ENCODE measurements at places on chromosomes 7 and 10.

GRCh38 chr7:47379629-47380324, 202.1 kb downstream of the TNS3 start:
- H3K27me3 ChIP-seq: no peaks in the 10 kb centered on the region
- H3K4me1 ChIP-seq: no peaks in the 10 kb centered on the region
- H3K4me3 ChIP-seq: no peak overlapping the region
- no peak overlapping the region for H3K27ac ChIP-seq
- DNase-seq: no peak

GRCh38 chr7:127770885-127771284, 118.9 kb downstream of the SND1 start:
- H3K36me3 ChIP-seq: no peaks in the 10 kb centered on the region
- no peaks in the 10 kb centered on the region for H3K27me3 ChIP-seq
- peaks cover 6% of the 10 kb centered on the region for H3K4me1 ChIP-seq
- no peak overlapping the region for H3K4me3 ChIP-seq

GRCh38 chr7:2953588-2954407, 89.9 kb downstream of the CARD11 start:
- DNase-seq: peak; percentile 43
- H3K36me3 ChIP-seq: peaks cover 26% of the 10 kb centered on the region
- no peaks in the 10 kb centered on the region for H3K27me3 ChIP-seq
- H3K4me3 ChIP-seq: no peak overlapping the region

GRCh38 chr10:125857185-125857760, 23.8 kb downstream of the DHX32 start:
- no peaks in the 10 kb centered on the region for H3K36me3 ChIP-seq
- no peak overlapping the region for H3K27ac ChIP-seq
- no peak overlapping the region for H3K4me3 ChIP-seq
- H3K4me1 ChIP-seq: no peaks in the 10 kb centered on the region
- DNase-seq: no peak

- H3K27me3 ChIP-seq: no peaks in the 10 kb centered on the region
- H3K4me1 ChIP-seq: peaks cover 38% of the 10 kb centered on the region
- no peaks in the 10 kb centered on the region for H3K36me3 ChIP-seq
- peak overlapping the region; percentile 33 for H3K27ac ChIP-seq
- peak overlapping the region; percentile 61 for H3K4me3 ChIP-seq
Measured at GRCh38 chr10:74824900-74825370, 1.5 kb upstream of the KAT6B start.

GRCh38 chr7:46224363-46224762, 303.3 kb upstream of the IGFBP3 start:
- no peaks in the 10 kb centered on the region for H3K4me1 ChIP-seq
- no peaks in the 10 kb centered on the region for H3K36me3 ChIP-seq
- no peak overlapping the region for H3K27ac ChIP-seq
- DNase-seq: no peak

DNA sequence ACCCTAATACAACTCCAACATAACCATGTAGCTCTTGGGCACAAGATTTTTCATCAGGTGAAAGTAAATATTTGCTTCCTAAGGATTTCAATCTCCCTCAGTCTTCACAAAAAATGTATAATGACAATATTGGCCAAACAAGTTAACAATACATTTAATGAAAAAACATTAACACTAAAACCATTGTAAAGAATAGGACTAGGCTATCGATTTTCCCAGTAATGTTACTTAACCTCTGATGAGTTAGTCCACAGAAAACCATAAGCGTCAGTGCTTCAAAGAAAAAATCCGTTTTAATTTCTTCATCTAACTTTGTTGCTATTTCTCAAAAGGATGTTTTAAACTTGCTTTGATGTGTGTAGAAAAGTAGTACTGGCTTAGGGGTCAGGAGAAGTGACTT, 1.2 kb downstream of the ZNF33B start:
- no peak for DNase-seq
- peak overlapping the region; percentile 100 for H3K4me3 ChIP-seq
- peaks cover 23% of the 10 kb centered on the region for H3K4me1 ChIP-seq
- H3K27ac ChIP-seq: peak overlapping the region; percentile 96
- H3K27me3 ChIP-seq: no peaks in the 10 kb centered on the region
- peaks cover 1% of the 10 kb centered on the region for H3K36me3 ChIP-seq

GRCh38 chr7:36423633-36424032, 34.0 kb downstream of the ANLN start:
- no peaks in the 10 kb centered on the region for H3K36me3 ChIP-seq
- H3K4me3 ChIP-seq: no peak overlapping the region
- no peak for DNase-seq
- no peak overlapping the region for H3K27ac ChIP-seq
- H3K4me1 ChIP-seq: no peaks in the 10 kb centered on the region

GRCh38 chr7:23696916-23697441, 13.0 kb upstream of the STK31 start:
- DNase-seq: peak; percentile 42
- no peaks in the 10 kb centered on the region for H3K27me3 ChIP-seq
- no peak overlapping the region for H3K27ac ChIP-seq
- H3K36me3 ChIP-seq: no peaks in the 10 kb centered on the region

DNA sequence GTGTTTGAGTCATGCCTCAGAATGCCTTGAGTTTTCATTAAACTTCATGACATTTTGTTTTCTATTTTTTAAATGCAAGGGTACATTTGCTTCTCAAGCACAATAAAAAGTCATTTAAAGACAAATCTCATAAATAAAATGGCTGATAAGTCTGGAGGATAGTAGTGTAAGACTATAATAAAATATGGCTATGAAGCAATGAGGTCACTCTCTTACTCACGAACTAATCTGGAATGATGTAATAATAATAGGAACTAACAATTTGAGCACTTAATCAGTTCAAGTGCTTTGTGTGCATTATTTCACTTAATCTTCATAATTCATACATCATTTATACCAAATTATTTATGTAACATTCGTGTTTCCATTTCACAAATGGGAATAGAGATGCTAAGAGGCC, 149.3 kb upstream of the CTTNBP2 start:
- H3K4me1 ChIP-seq: no peaks in the 10 kb centered on the region
- H3K4me3 ChIP-seq: no peak overlapping the region
- DNase-seq: no peak
- no peaks in the 10 kb centered on the region for H3K27me3 ChIP-seq

DNA sequence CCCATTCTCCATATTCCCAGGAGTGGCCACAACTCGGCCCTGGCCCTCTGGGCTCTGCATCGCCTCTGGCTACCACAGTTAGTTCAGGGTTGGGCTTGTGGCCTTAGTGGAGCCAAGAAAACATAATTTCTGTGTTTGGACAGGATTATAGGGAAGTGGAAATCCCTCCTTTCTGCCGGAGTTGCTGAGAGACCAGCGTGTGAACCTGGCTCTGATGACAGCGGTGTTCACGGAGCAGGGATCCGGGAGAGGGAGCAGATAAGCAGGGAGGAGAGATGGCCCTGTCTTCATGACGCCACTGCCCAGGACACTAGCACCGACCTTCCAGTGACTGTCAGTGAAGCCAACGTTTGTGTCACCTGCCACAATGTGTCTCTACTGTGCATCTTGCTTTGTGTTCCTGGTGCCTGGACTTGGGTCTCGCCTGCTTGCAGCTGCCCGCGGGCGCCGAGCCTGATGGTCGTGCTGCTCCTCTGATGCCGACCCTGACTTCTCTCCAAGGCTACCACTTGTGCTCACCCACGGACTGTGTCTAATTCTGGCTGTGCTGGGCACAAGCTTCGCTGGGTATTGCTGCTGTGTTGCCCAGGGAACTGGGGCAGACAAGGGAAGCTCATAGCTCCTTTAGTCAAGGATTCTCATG, 67.0 kb upstream of the VIPR2 start:
- peaks cover 32% of the 10 kb centered on the region for H3K4me1 ChIP-seq
- H3K36me3 ChIP-seq: no peaks in the 10 kb centered on the region
- DNase-seq: no peak
- no peak overlapping the region for H3K4me3 ChIP-seq
- H3K27ac ChIP-seq: no peak overlapping the region
- H3K27me3 ChIP-seq: no peaks in the 10 kb centered on the region

DNA sequence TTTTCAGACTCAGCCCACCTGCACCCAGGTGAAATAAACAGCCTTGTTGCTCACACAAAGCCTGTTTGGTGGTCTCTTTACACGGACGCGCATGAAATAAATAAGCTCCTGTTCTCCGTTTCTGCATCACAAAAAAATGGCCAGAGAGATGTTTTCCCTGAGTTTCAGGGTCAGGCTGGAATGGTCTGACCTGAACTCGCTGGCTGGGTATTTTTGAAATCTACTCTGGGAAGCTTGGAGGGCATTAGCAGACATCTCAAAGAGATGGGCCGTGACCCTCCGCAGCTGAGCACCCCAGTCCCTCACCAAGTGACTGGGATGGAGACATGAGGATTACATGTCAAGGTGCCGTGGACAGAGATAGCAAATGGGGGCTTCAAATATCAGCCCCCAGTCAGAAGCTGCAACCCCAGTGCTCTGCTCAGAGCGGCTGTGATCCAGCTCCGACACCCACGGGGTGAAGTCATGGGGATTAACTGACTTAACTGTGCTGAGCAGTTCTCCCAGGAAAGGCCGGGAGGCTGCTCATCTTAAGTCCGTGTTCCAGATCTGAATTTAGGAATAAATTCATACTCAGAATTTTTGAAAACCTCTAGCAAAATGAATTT, 22.3 kb downstream of the CALML5 start:
- DNase-seq: no peak
- H3K27ac ChIP-seq: peak overlapping the region; percentile 91
- no peak overlapping the region for H3K4me3 ChIP-seq
- H3K27me3 ChIP-seq: no peaks in the 10 kb centered on the region
- H3K4me1 ChIP-seq: no peaks in the 10 kb centered on the region

GRCh38 chr10:67837541-67838314, at the start of gene DNAJC12:
DNAJC12 (minus strand) TSS chr10:67838188; CDS start chr10:67838011, 177 bp downstream.
- no peak within 1 kb of the TSS for H3K4me3 ChIP-seq
- no peak for DNase-seq
- H3K36me3 ChIP-seq: no peaks in the 10 kb centered on the region
- H3K27me3 ChIP-seq: no peaks in the 10 kb centered on the region

- no peak overlapping the region for H3K27ac ChIP-seq
- no peak overlapping the region for H3K4me3 ChIP-seq
- H3K36me3 ChIP-seq: no peaks in the 10 kb centered on the region
- H3K4me1 ChIP-seq: no peaks in the 10 kb centered on the region
Measured at GRCh38 chr7:55055479-55055878, 36.7 kb downstream of the EGFR start.

Measured in CD8-positive, alpha-beta memory T cell (primary cell).